ENCODE measurements at places on chromosomes 3 and 15.

GRCh38 chr3:62670351-62670750 lies 204.9 kb downstream of the CADPS start:
- no peak for DNase-seq

DNA sequence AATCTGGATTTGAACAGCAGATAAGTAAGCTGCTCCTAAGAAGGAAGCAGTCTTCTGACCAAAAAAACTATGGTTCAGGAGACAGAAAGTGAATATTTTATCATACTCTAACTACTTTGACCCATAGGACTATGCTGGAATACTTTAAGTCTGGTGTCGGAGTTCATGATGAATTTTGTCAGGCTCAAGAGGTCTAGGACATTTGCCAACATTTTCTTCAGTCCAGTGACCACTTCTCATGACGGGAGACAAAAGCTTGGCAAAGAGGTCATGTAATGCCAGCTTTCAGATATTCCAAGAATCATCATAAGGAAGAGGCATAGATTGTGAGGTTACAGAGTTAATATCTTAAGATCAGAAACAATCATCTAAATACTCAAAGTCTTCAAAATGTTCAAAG lies 20.5 kb upstream of the DCBLD2 start:
- DNase-seq = no peak

- DNase-seq = no peak
These were observed 100.8 kb downstream of the CPN2 start for GRCh38 chr3:194250098-194251002.

- no peak for DNase-seq
These were observed 181.6 kb downstream of the ADAMTSL3 start for GRCh38 chr15:83835479-83835878.

- no peak for DNase-seq
These were observed 26.5 kb upstream of the PLOD2 start for GRCh38 chr3:146187334-146187950.

DNA sequence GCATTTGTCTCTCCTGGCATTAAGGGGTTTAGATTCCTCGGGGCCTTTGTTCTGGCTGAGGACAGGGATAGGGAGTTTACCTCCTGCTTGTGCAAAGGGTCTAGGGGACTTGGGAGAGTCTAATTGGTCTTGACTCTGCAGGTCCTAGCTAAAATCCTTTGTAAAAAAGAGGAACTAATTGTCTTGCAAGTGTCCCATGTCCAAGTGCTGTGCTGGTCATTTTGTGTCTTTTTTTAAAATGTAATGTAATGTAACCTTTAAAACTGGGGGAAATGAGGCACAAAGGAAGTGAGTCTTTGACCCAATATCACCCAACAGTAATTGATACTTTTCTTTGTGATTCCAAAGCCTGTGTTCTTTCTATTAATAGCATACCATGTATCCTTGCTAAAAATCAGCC lies 14.9 kb upstream of the C3orf80 start:
- DNase-seq = no peak

DNA sequence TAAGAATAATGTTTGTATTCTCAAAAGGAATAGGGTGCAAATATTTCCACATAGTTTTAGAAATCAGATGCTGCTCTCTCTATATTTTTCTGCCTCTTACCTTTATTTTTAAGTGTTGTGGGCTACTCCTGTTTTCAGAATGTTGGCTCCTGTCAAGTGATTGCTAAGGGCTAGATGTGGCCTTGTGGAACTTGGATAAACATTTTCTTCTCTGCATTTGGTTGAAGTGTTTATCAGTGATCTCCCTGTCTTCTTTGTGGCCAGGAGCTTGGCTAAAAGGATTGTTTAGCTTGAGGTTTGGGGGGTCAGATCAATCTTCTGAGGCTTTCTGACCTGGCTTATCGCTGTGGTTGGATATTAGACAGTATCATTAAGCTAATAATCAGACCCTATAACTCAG lies 112.6 kb downstream of the TCF12 start:
- no peak for DNase-seq

GRCh38 chr15:38474155-38474757 lies 20.3 kb downstream of the FAM98B start:
- no peak for DNase-seq

- DNase-seq = no peak
These were observed 7.0 kb downstream of the SEMA6D start for GRCh38 chr15:47724346-47724745.

DNA sequence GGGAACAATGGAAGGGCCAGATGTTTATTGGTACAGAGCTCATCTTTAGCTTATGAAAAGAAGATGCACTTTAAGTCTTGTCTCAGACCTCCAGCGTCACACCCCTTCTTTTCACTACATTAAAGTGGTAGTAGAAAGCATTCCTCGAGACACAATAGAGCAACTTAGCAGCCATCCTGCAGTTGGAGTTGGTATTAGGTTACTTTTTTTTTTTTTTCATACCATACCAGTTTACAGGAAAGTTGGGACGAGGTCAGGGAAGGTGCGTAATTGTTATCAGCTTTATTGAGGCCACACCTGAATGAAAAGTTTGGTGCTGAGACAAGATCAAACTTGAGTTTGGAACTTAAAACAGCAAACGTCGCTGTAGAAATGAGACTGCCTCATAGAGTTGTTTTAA lies 203.8 kb downstream of the SOX2 start:
- DNase-seq = no peak

DNA sequence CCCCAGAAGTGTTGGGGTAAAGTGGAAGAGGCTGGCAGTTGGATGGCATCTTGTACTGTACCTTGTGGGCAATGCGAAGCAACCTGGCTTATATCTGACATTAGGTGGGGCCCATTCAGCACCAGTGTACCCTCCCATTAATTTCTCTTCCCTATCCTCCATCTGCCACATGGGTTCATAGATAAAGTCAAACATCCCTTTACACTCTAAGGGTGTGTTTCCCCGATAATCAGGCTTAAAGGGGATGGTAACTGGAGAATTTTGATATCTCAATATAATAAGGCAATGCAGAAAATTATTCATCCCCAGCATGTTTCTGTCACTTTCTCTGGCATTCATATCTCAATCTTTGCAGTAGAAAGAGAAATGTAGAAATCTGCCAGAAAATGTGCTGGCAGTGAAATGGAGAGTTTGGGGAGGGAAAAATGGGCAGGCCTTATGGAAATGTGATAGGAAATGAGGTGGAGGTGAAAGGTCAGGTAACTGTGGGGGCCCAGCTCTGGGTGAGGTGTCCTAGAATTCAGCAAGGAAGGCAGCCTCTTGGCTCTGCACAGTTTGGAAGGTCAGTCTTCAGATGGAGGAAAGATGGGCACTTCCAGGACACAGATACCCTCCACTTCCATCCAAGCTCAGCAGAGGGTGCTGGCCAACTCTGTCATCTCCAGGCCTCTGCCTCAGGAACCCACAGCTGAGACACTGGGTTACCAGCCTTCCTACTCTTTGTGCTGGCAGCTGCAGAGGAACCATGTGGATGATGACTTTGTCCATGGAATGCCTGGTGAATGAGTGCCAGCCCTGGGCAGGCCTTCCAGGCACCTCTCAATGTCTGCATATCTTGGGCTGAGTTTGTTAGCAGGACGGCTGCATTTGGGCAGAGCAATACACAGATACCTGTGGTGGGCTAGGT lies 325.9 kb upstream of the CTDSPL start:
- DNase-seq = no peak

DNA sequence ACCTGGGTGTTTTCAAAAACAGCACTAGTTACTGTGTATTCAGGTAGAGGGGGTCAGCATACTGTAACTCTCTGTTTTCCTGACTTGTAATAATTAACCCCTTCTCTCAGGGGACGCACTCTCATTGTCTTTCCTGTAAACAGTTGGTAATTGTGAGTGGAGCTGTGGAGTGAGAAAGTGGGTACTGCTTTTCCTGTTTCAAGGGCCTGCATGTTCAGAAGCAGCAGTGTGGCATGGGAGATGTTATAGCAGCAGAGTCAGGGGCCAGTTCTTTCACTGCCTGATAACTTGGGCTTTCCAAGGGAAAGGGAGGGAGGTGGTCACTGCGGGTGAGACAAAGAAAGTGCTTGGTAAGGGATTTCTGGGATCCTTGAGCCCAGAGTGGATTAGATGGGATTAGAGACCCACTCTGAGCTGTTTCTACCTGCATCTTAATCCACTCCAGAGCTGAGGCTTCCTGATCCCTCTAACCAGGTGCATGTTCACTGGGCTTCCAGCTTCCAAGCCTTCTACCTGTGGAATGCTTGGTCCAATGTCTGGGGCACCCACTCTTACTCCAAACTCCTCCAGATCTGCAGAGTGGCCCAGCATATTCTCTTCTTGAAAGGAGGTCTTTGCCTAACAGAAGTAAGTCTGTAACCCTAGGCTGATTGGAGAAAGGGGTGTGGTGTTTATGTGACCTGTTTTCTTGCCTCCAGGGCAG lies 105.2 kb downstream of the RPLP1 start:
- no peak for DNase-seq

DNA sequence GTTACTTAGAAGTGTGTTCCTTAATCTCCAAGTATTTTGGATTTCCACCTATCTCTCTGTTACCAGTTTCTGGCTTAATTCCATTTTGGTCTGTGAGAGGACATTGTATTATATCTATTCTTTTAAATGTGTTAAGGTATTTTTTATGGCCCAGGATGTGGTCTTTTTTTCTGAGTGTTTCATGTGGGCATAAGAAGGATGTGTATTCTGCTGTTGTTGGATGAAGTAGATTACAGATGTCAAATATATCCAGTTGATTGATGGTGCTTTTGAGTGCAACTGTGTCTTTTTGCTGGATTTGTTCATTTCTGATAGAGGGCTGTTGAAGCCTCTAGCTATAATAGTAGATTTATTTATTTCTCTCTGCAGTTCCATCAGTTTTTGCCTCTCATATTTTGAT lies 136.5 kb upstream of the AZI2 start:
- no peak for DNase-seq

DNA sequence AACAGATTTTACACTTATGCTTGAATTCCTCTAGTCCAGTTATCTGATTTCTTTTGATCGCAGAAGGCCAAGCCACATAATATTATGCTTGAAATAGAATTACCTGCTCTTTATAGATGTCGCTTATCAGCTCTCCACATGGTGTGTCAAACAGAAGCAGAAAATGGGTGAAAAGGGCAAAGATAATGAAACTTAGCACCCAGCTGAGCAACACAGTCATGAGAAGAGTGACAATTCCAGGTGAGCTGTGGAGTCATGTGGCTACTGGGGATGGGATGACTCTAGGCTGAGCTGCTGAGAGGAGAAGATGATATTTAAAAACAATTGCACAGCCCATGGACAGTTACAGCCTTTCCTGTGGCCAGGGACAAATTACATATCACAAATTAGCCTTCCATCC lies 398.7 kb upstream of the PDZRN3 start:
- DNase-seq = no peak

DNA sequence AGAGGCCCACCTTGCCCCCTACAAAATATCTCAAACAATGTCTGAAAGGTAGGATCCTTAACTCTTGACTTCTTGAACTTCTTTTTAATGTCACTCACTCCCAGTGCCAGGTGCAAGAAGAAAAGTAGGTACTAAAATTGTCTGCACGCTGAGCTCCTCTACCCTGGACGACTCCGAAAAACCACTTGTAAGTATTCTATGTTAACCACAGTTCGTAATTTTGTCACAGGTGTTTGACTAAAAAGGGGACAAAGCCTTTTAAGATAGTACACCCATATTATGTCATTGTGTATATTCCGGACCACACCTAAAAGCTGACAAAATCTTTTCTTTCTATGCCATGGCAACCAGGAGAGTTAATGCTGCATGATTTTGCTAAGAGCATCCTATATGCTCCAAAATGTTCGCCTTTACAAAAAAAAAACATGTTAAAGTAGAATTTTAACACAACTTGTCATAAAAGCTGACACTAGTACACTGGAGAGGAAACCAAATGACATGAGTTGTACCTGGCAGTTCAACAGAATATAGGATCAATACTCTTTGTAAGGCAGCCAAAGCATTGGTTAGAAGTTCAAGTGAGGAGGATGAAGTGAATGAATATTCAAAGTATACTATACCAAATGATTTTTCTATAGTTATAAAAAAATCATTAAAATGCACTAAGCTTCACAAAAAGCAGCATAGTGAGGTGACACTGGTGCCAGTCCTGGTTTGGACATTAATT lies 210.5 kb downstream of the FOXP1 start:
- no peak for DNase-seq

- no peak for DNase-seq
These were observed 52.3 kb upstream of the KPNA4 start for GRCh38 chr3:160617636-160618035.

DNA sequence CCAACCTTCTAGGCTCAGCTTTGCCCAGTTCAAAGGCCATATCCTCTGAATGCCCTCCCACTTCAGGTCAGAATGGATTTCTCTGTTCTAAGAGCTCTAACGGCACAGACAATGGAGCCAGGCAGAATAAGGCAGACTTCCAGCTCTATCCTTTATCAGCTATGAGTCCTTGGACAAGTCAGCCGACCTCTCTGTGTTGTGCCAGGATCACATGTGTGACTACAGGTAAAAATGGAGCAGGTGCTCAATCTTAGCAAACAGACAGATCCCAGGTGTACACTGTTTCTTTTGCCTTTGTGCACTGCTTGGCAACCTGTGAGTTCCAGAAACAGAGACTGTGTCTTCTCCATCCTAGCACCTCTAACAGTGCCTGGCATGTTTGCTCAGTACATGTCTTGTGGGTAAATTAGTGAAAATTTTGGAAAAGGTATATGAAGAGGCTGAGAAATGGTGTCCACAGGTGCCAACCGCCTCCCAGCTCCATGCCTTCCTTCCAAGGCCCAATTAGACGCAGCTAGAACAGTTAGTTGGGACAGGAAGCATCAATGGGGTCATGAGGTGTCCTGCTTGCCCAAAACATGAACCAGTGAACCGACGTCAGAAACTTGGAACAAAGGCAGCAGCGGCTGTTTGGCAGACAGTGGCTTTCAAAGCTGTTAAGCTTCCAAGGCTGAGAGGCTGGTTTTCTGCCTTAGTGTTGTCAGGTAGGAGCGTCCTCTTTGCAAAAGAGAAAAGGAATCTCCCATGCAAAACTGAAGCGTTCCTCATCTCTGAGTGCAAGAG lies 28.7 kb downstream of the TLE3 start:
- no peak for DNase-seq

DNA sequence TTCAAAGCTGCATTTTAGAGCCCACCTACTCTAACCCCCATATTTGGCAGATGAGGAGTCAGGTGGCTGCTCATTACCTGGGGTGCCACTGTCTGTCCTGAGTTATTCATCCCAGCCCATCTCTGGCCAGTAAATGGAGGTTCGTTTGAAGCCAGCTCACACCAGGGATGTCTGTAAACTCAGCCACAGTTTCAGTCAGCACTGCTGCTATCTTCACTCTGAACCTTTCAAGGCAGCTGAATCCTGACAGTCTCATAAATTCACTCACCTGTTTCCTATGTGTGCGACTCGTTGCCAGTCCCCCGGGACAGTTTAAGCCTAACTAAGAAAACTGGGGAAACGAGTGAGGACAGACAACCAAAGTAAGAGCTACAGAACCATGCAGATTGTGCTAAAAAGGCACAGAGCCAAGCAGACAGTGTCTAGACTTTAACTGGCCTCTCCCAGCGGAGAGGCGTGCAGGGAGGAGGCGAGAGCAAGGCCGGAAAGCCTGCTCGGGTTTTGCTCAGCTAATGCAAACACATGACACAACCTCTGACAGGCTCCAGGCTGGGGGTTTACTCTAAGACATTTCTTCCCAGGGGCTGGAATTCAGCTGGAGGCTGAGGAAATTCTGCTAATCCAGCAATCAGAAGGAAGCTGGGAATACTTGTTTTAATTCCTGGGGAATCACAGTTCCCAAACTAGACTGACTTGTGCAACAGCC lies 12.0 kb downstream of the FSTL1 start:
- DNase-seq = peak; percentile 49
